Activated CD4-positive, alpha-beta T cell treated with anti-CD3 and anti-CD28 coated beads, Interleukin-2, Interleukin-6, amounts not matched to agents 100 ng/mL and 50 ng/mL, durations not matched to agents 16 hours and 8 hours (primary cell): ENCODE measurements at places on chromosomes 2 and 18.

- no peak for DNase-seq
Observed at GRCh38 chr2:36395866-36396265, 40.3 kb downstream of the CRIM1 start.

GRCh38 chr2:159817283-159817682 is 19.3 kb upstream of the CD302 start:
- no peak for DNase-seq

GRCh38 chr2:215594766-215595165 is 158.9 kb upstream of the FN1 start:
- DNase-seq = no peak

DNA sequence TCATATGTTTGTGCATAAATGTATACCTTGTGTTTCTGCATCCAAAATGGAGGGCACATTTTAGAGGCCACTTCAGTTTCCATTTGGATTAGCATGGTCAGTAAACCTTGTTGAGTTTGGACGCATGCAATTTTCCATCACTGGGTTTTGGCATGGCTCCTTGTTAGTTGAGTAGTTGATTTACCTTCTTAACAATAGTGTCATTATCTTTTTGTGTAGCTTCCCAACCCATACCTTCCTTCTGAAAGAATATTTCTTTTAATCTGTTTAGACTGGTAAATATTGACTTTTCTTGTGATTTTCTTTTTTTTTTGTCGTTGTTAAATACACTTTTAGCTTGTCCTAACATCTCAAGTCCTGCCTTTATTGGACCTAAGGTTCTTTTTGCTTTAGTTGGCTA is 15.5 kb downstream of the RPIA start:
- no peak for DNase-seq

DNA sequence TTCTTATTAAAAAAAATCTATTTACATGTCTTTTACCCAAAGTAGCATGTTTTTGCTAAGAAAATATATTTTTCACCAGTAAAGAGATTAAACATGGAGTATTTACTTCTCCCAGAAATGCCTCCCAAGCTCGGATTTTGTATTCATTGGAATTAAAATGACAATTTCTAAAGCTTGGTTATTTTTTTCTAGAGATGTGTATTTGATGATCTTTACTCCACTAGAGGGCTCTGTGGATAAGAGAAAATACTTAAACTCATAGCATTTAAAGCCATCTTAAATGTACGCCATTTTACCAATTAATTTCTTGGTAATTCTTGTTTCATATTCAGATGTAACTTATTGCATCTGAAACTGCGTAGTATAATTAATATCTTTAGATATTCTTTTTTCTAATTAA is 461.4 kb downstream of the GALR1 start:
- no peak for DNase-seq

DNA sequence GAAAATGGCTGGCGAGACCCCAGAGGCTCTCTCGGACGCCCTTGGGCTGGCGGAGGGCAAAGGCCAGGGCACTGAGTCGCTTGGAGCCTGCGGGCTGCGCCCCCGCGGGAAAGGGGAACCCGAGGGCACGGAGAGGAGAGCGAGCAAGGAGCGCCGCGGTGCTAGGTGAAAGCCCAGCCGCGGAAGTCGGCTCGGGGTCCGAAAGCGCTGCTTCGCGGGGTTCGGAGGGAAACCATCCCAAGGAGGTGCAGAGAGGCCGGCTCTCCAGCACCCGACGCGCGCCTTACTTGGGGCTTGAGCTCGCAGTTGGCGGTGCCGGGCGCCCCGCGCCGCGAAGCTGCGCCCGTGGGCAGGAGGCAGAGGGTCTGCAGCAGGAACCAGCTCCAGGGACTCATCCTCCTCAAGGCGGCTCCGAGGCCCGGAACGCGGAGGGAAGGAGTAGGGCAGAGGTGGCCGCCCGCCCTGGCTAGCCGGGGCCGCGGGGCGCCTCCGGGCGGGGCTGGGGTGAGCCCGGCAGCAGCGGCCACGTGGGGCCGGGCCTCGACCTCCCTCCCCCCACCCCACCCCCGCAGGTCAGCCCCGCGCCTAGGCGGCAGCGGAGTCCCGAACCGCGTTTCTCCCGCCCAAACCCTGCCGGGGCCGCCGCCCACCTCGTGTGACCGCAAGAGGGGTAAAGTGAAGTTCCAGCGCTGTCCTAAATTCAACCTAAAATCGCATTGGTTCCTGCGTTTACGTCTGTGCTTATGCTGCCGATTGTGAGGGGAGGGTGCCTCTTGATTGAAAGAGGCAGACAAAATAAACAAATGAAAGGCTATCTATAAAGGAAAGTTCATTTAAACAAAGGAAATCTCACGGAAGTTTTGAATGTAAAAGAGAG is at the start of gene TRABD2A:
Gene TRABD2A (minus strand): TSS at position 440 of the 877 bp plus-strand sequence. CDS start 45 bp downstream, at position 395.
- DNase-seq = peak; percentile 66

- no peak for DNase-seq
Observed at GRCh38 chr18:71106701-71107100, 817.9 kb downstream of the SOCS6 start.

DNA sequence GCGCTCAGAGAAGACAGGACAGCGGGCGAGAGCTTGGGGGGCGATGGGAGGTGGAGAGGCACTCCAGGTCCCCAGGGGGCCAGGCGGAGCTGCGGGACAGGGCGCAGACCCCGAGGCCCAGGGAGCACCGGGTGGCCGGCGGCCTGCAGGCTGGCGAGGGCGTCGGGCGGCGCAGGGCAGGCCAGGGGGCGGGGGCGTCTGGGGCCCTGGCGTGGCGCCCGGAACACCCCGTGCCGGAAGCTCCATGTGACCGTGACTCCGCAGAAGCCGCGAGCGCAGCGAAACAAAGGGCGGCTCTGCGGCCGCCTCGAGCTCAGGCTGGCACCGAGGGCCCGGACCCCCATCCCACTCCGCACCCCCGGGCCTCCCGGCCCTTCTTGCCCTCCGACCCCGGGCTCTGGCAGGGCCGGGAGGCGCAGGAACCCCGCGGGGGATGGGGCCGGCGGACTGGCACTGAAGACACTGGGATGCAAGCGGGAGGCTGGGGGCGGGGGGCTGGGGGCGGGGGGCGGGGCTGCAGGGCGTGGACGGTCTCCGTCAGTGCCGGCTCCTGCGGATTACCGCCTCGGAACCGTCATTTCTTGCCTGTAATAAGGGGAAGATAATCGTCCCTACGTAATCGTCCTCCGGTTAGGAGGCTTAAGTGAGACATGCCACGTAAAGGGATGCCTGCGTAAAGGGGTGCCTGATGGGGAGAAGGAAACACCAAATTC is 19.1 kb downstream of the SH2D6 start:
- peak; percentile 86 for DNase-seq

GRCh38 chr2:58710795-58711279 is 469.7 kb upstream of the FANCL start:
- DNase-seq = no peak

- DNase-seq = no peak
Observed at GRCh38 chr2:23703037-23703582, 223.8 kb downstream of the ATAD2B start.

- no peak for DNase-seq
Observed at GRCh38 chr2:28346587-28346986, 46.1 kb upstream of the FOSL2 start.

GRCh38 chr2:47257946-47258348 is 102.8 kb upstream of the STPG4 start:
- no peak for DNase-seq

DNA sequence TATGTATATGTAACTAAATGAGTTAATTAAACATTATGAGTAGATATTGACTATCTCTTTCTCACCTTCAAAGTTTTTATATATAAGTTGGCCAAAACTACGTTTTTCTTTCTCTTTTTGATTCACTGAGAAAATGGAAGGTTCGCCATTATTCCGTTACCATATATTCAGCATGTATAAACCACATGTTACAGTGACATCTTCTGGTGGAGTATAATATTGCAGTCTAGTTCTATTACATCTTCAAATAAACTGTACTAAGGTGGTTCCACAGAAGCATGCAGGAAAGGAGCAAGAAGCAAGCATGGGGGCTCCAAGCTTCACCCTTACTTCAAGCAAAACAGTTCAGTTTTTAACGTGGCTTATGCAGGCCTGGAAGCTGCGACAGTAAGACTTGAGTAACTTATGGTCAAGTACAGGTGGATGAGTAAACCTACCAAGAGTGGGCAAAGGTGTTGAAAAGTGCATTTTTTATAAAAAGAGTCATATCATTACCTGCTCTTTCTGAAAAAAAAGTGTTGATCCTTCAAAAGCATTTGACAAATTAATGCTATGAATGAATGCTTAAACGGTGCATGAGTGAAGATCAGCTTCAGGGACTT is 129.8 kb upstream of the RAB6C start:
- DNase-seq = peak; percentile 72

DNA sequence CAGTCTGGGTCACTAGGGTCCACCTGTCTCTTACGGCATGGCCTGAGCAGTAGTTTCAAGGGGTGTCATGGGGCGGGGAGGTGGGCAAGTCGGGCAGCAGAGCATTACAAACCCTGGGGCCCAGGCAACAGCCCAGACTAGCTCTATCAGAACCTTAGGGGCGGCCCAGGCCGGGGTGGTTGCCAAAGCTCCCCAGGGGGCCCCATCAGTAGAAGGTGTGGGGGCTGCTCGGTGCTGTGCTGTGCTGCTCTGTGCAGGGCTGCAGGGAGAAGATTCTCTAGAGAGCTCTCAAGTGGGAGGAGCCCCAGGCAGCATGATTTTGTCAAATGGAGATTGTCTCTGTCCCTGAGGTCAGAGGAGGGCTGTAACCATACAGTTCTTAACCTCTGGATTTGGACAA is 36.4 kb upstream of the SLC14A1 start:
- peak; percentile 35 for DNase-seq

- DNase-seq = peak; percentile 23
Observed at GRCh38 chr2:1546023-1546591, 132.8 kb downstream of the TPO start.

GRCh38 chr18:58177004-58177717 is 133.1 kb downstream of the NEDD4L start:
- DNase-seq = no peak

- DNase-seq = no peak
Observed at GRCh38 chr18:53991805-53992204, 232.7 kb downstream of the MBD2 start.

DNA sequence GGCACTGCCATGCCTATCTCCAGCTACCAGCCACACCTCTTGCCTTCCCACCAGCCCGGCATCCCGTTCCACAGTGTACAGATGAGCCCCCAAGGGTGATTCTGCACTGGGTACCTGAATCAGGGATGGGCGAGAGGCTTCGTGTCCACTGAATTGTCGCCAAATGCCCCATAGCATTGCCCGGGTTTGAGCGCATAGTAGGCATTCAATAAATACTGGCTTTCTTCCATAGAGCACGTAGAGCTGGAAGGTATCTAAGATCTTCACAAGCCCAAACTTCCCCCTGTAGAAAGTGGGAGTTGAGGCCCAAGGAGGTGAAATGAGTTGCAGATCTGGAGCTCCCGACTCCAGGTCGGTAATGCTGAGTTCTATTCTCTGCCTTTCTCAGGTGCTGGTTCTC is 358.7 kb downstream of the LPIN1 start:
- no peak for DNase-seq

DNA sequence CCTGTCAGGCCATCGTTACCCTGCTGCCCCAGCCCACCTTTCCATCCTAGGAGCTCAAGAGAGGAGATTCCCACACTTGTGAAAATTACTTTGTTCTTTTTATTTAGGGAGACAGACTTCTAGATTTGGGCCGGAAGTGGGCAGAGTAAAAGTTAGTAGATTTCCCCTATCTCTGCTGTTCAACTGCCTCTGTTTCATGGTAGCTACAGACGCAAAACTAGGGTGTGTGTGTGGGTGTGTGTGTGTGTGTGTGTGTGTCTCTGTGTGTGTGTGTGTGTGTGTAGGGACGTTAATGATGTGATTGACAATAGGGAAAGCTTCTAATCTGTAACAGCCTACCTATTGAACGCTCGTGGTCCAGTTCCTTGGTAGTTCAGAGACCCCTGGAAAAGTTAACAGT is 438 bp downstream of the PSMA8 start:
- DNase-seq = no peak

DNA sequence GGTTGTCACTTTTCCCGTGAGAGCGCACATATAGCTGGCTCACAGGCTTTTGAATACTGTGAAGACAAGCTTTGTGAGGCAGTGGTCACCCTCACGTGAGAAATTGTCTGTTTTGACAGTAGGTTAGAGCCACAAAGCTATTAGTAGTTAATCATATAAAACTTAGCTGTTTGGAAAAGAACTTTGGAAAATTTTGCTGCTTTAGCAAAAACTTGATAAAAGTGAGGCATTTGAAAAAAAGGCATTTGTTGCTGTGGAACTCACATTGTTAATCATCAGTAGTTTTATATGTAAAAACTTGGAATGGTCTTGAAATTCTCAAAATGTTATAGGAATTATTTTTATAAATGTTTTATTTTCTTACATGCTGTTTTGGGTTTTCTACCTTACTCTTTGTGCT is 22.3 kb downstream of the C2orf74 start:
- DNase-seq = no peak

DNA sequence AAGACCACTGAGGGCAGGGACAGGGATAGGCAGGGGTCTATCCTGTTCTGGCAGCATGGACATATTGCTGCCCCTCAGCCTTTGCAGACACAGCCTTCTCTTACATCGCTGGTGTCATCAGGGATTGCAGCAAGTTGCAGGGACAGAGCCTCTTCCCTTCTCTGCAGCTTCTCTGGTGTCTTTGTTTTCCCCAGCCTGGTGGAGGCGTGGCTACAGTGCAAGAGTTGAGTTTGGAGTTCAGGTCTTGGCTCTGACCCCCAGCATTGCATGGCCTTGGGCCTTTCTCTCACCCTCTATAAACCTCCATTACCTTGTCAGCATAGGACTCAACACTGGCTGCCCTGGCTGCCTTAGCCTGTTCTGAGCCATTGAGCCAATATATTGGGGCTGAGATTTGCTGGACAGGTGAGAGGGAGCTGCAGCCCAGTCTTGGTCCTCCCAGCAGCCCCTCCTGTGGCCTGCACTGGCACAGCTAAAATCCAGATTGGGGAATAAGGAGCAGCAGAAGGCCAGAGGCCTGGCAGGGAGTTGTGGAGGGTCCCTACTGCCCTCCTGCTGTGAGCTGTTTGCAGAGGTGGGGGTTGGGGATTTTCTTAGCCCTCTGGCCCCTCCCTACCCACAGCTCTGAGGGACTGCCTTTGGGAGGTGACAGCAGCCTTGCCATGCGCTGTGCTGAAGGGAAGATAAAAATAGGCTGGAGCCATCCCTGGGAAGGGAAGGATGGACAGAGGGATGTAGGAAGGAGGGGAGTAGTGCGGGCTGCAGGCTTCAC is 22.8 kb downstream of the EHD3 start:
- DNase-seq = no peak

DNA sequence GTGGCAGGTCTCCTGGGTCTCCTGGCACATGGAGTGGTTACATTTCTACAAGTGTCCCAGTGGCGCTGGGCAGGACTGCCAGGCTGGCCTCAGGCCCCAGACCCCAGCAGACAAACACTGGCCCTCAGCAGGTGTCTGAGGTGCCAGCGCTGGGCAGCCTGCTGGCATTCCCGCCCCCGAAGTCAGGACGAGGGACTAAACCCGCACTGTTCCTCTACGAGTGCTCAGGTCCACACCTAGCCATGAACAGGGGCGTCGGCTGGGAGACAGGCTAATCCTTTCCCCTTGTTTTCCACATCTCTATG is 12.8 kb downstream of the SNED1 start:
- no peak for DNase-seq

- DNase-seq = no peak
Observed at GRCh38 chr2:2867397-2867979, 510.1 kb downstream of the EIPR1 start.

- DNase-seq = no peak
Observed at GRCh38 chr18:74402806-74403433, 54.2 kb downstream of the DIPK1C start.

- no peak for DNase-seq
Observed at GRCh38 chr2:169272010-169272409, 90.3 kb downstream of the LRP2 start.
